ENCODE measurements at places on chromosomes 1 and 21. TPM values are rescaled to one million over a fixed set of nuclear protein-coding genes. Genes with fewer than 3 reads are reported as not detected.

GRCh38 chr21:36563341-36563926 lies 83.5 kb upstream of the CLDN14 start:
- no peak overlapping the region for H3K4me3 ChIP-seq
- peaks cover 69% of the 10 kb centered on the region for H3K27me3 ChIP-seq
- DNase-seq = no peak
- no peak overlapping the region for H3K27ac ChIP-seq
- no peaks in the 10 kb centered on the region for H3K36me3 ChIP-seq

Gene HSD3B2
- not detected for polyA plus RNA-seq

- H3K27me3 ChIP-seq = no peaks in the 10 kb centered on the region
- DNase-seq = peak; percentile 75
- H3K27ac ChIP-seq = 0 out of 2 replicates have a peak overlapping the region, but pooled peaks have one; percentile 11
- H3K36me3 ChIP-seq = no peaks in the 10 kb centered on the region
- H3K4me3 ChIP-seq = no peak overlapping the region
- H3K4me1 ChIP-seq = peaks cover 28% of the 10 kb centered on the region
Observed at GRCh38 chr1:42173961-42174735, 9.6 kb upstream of the GUCA2A start.

DNA sequence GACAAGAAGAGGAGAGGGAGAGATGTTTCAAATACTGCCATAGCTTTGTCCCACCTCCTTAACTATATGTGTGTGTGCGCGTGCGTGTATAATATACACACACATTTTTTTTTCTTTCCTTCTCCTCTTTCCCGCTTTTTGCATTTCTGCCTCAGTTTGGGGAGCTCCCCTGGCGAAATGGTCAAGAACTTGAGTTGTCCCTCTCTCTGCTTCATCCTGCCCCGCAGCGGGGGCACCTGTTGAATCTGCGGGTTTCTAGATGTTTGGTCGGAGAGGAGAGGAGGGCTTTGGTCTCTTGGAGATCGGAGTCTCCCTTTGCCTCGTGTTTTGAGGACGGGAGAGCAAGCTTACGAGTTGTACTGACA lies 504 bp downstream of the SCCPDH start:
- H3K36me3 ChIP-seq = peaks cover 16% of the 10 kb centered on the region
- peak; percentile 76 for DNase-seq
- peak overlapping the region; percentile 90 for H3K4me3 ChIP-seq
- H3K4me1 ChIP-seq = peaks cover 12% of the 10 kb centered on the region
- peak overlapping the region; percentile 61 for H3K27ac ChIP-seq

Gene PIGK
- 79.2 TPM for polyA plus RNA-seq

Gene ALG14
- 13.5 TPM for polyA plus RNA-seq

GRCh38 chr1:27980216-27980845 lies 20.6 kb downstream of the XKR8 start:
- no peak overlapping the region for H3K4me3 ChIP-seq
- no peaks in the 10 kb centered on the region for H3K27me3 ChIP-seq
- DNase-seq = peak; percentile 57
- H3K4me1 ChIP-seq = peaks cover 19% of the 10 kb centered on the region
- H3K27ac ChIP-seq = peak overlapping the region; percentile 41

Gene ACTL8
- polyA plus RNA-seq = not detected

Gene H3-3A
- 262 TPM for polyA plus RNA-seq

DNA sequence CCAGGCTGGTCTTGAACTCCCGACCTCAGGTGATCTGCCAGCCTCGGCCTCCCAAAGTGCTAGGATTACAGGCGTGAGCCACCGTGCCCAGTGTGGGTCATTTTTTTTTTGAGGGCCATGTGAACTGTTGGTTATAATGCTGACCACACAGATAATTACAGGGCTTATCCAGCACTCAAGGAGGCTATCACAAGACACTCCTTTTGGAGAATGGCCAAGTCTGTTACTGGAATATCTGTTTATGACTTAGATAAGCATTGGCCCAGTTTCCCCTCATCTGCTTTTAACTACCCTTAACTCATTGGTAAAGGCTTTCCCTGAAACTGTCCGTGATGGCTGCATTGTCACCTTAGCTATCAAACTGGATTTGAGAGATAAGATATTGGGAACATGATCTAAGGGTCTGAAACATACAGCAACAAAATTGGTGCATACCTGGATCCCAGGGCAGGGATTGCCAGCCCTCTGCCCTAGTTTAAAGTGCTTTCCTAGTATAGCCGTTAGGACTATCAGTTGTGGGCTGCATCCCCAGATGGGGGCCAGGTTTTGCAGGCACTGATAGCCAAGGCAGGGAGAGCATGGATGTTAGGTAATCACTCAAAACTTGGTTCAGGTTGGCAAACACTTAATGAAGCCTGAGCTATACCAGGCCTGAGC lies 15.6 kb downstream of the SZT2 start:
- DNase-seq = no peak
- no peaks in the 10 kb centered on the region for H3K4me1 ChIP-seq
- H3K27ac ChIP-seq = no peak overlapping the region
- H3K36me3 ChIP-seq = peaks cover 27% of the 10 kb centered on the region

Gene DDX20
- 9.4 TPM for polyA plus RNA-seq

DNA sequence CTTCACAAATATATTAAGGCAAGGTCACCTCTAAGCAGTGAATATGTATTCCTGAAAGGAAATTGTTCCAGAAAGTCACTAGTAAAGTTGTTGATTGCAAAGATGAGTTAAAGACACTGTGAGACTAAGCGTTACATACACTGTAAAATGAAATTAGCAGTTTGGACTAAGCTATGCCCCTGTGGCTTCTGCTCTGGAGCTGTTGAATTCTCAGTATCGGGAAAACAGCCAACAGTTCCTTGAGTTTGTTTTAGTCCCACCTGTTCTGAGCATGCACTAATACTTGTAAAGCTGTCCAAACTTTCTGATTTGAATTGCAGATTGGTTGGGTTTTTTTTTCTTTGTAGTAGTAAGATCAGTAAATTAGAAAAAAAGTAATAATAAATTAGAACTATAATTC lies 21.0 kb downstream of the ANGPTL1 start:
- H3K4me1 ChIP-seq = peaks cover 14% of the 10 kb centered on the region
- no peak overlapping the region for H3K27ac ChIP-seq
- H3K36me3 ChIP-seq = no peaks in the 10 kb centered on the region

- no peaks in the 10 kb centered on the region for H3K4me1 ChIP-seq
- DNase-seq = peak; percentile 40
- H3K36me3 ChIP-seq = no peaks in the 10 kb centered on the region
- H3K4me3 ChIP-seq = no peak overlapping the region
- H3K27me3 ChIP-seq = no peaks in the 10 kb centered on the region
- no peak overlapping the region for H3K27ac ChIP-seq
Observed at GRCh38 chr1:100360790-100361510, 8.6 kb downstream of the CDC14A start.

Gene TFF2
- not detected for polyA plus RNA-seq

DNA sequence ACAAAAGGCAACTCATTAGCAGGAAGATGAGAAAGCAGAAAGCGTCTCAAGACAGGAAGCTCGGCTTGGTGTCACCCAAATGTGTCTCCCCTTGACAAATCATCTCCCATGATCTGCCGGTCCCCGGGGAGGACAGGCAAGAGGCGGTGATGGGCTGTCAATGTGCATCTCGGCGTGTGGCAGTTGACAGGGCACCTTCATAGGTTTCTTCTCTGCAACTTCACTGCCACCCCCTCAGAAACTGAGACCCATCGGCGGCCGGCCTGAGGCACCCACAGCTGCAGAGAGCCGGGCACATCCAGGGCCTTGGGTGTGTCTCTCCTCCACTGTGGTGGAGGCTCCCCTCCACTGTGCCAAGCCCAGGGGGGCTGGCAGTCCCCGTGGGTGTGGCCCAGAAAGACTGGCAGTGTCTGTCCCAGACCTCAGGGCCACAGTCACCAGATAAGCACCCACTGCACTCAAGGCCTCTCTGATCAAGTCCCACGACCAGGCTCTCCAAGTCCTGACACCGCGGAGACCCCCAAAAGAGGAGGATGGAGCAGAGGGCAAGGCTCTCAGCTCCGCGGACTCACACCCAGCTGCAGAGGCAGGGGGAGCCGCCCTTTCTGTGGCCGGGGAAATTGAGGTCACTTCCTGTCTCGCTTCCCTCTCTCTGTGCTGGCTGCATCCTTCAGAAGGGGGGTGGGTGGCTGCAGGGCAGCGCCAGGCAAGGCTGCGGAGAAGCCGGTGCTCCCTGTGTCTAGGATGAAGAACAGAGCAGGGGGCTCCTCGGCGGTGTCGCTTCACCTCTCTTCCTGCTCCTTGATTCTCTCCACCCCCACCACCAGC lies 39.6 kb upstream of the LBR start:
- no peak for DNase-seq
- H3K4me3 ChIP-seq = no peak overlapping the region
- no peaks in the 10 kb centered on the region for H3K4me1 ChIP-seq
- H3K36me3 ChIP-seq = no peaks in the 10 kb centered on the region

GRCh38 chr1:35115459-35116383 lies 36.5 kb downstream of the ZMYM1 start:
- no peaks in the 10 kb centered on the region for H3K27me3 ChIP-seq
- DNase-seq = no peak

- no peak overlapping the region for H3K27ac ChIP-seq
- no peaks in the 10 kb centered on the region for H3K36me3 ChIP-seq
- DNase-seq = no peak
- H3K4me1 ChIP-seq = no peaks in the 10 kb centered on the region
- no peak overlapping the region for H3K4me3 ChIP-seq
- H3K27me3 ChIP-seq = no peaks in the 10 kb centered on the region
Observed at GRCh38 chr21:39680216-39680615, 64.8 kb upstream of the IGSF5 start.

- H3K4me3 ChIP-seq = no peak overlapping the region
- H3K27me3 ChIP-seq = no peaks in the 10 kb centered on the region
- H3K4me1 ChIP-seq = peaks cover 29% of the 10 kb centered on the region
- DNase-seq = peak; percentile 82
- H3K27ac ChIP-seq = no peak overlapping the region
Observed at GRCh38 chr1:208238710-208239472, 5.3 kb downstream of the PLXNA2 start.

- H3K27me3 ChIP-seq = no peaks in the 10 kb centered on the region
- no peak overlapping the region for H3K4me3 ChIP-seq
- DNase-seq = peak; percentile 61
- peaks cover 14% of the 10 kb centered on the region for H3K4me1 ChIP-seq
Observed at GRCh38 chr1:84939151-84939550, 46.1 kb upstream of the LPAR3 start.

DNA sequence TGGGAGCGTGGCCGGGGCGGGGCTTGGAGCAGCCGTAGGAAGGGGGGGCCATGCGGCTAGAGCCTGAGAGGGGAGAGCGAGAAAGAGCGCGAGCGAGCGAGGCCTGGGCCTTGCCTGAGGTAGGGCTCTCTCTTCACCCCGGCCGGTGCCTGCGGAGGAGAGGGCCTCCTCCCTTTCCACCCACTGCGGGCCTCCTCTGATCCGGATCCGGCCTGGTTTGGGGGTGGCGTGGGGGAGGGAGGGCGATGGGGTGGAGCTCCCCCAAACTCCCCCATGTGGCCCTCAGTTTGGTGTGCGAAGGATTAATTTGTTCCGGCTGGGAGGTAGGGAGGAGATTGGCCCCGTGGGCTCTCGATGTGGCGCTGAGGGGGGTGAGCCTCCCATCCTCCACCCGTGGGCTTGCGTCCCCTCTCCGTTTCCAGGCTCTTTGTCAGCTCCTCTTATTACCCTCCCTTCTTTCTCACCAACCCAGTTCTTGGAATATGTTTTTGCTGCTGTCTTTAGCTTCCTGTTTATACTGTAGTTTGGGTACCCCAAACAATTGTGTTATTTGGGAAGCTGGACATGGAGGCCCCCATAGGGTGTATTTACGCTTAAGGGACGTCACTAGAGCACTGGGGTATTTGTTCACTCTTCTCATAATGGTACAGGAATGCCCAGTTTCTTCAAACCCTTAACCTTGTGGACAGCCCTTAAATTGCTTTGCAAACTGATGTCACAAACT lies 685 bp downstream of the UBAP2L start:
- no peaks in the 10 kb centered on the region for H3K27me3 ChIP-seq
- H3K27ac ChIP-seq = peak overlapping the region; percentile 98
- peaks cover 20% of the 10 kb centered on the region for H3K36me3 ChIP-seq
- H3K4me3 ChIP-seq = peak overlapping the region; percentile 99
- DNase-seq = peak; percentile 86

- H3K27ac ChIP-seq = no peak overlapping the region
- H3K4me3 ChIP-seq = no peak overlapping the region
- DNase-seq = peak; percentile 1
- H3K36me3 ChIP-seq = no peaks in the 10 kb centered on the region
Observed at GRCh38 chr1:101993710-101994109, 3.0 kb downstream of the OLFM3 start.

- no peak overlapping the region for H3K4me3 ChIP-seq
- no peaks in the 10 kb centered on the region for H3K27me3 ChIP-seq
- peaks cover 38% of the 10 kb centered on the region for H3K36me3 ChIP-seq
- H3K4me1 ChIP-seq = peaks cover 11% of the 10 kb centered on the region
Observed at GRCh38 chr1:220884109-220884980, 5.1 kb downstream of the HLX start.

Gene FBXO42
- polyA plus RNA-seq = 17.1 TPM

Gene CNKSR1
- polyA plus RNA-seq = not detected

GRCh38 chr21:37552496-37553029 lies 186.0 kb downstream of the DYRK1A start:
- H3K27ac ChIP-seq = no peak overlapping the region
- no peak for DNase-seq
- no peaks in the 10 kb centered on the region for H3K36me3 ChIP-seq
- no peak overlapping the region for H3K4me3 ChIP-seq
- peaks cover 5% of the 10 kb centered on the region for H3K4me1 ChIP-seq
- H3K27me3 ChIP-seq = no peaks in the 10 kb centered on the region

DNA sequence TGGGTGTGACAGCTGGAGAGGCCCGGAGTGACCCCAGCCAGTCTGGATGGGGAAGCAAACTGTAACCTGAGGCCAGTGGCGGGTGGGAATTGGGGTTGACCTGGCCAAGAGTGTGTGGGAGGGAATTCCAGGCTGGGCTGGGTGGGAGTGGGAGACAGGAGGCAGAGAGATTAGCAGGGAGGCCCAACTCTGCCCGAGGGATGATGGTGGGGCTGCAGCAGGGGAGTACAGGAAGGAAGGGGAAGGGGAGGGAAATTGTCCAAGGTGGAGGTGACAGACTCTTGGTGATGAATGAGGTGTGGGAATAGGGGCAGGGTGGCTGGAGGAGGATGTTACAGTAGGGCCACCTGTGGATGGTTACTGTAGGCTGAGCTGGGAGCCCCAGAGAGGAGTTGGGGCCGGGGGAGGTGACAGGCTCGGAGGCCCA lies 40.4 kb downstream of the HUNK start:
- H3K4me1 ChIP-seq = peaks cover 27% of the 10 kb centered on the region
- H3K36me3 ChIP-seq = no peaks in the 10 kb centered on the region
- DNase-seq = no peak
- H3K4me3 ChIP-seq = no peak overlapping the region

GRCh38 chr1:23037081-23037740 lies 17.9 kb downstream of the KDM1A start:
- H3K36me3 ChIP-seq = no peaks in the 10 kb centered on the region
- H3K4me1 ChIP-seq = peaks cover 9% of the 10 kb centered on the region
- H3K27me3 ChIP-seq = no peaks in the 10 kb centered on the region
- DNase-seq = peak; percentile 14
- H3K4me3 ChIP-seq = no peak overlapping the region

- peaks cover 61% of the 10 kb centered on the region for H3K4me1 ChIP-seq
- DNase-seq = peak; percentile 85
- no peaks in the 10 kb centered on the region for H3K36me3 ChIP-seq
- H3K27ac ChIP-seq = peak overlapping the region; percentile 73
- H3K4me3 ChIP-seq = peak overlapping the region; percentile 23
Observed at GRCh38 chr1:81706650-81707435, 93.9 kb upstream of the ADGRL2 start.

GRCh38 chr1:46556822-46557221 lies 5.4 kb upstream of the KNCN start:
- H3K4me1 ChIP-seq = peaks cover 6% of the 10 kb centered on the region
- no peaks in the 10 kb centered on the region for H3K36me3 ChIP-seq
- DNase-seq = peak; percentile 88
- H3K4me3 ChIP-seq = no peak overlapping the region
- peaks cover 5% of the 10 kb centered on the region for H3K27me3 ChIP-seq

Gene AK2
- polyA plus RNA-seq = 179 TPM

Gene ADGRL4
- 21.3 TPM for polyA plus RNA-seq

- H3K4me3 ChIP-seq = no peak overlapping the region
- H3K36me3 ChIP-seq = no peaks in the 10 kb centered on the region
- no peak overlapping the region for H3K27ac ChIP-seq
Observed at GRCh38 chr1:162142968-162143367, 73.5 kb downstream of the NOS1AP start.

Gene SMCP
- not detected for polyA plus RNA-seq
